GM23338 (cell line): ENCODE measurements at places on chromosomes 6 and 20. TPM values are rescaled to one million over a fixed set of nuclear protein-coding genes. Genes with fewer than 3 reads are reported as not detected.
A peak's percentile ranks its signal among the peaks of the same experiment; 100 is the strongest.

DNA sequence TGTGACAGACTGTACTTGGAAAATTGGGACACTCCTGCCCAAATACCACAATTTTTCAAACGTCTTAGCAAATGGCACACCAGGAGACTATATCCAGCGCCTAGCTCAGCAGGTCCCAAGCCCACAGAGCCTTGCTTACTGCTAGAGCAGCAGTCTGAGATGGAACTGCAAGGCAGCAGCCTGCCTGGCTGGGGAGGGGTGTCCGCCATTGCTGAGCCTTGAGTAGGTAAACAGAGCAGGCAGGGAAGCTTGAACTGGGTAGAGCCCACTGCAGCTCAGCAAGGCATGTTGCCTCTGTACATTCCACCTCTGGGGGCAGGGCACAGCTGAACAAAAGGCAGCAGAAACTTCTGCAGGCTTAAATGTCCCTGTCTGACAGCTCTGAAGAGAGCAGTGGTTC, 1003.3 kb upstream of the MAP3K7 start:
- DNase-seq, result peak; percentile 4

- no peak for DNase-seq
These were observed 135.5 kb downstream of the CLIC5 start for GRCh38 chr6:45880159-45880558.

DNA sequence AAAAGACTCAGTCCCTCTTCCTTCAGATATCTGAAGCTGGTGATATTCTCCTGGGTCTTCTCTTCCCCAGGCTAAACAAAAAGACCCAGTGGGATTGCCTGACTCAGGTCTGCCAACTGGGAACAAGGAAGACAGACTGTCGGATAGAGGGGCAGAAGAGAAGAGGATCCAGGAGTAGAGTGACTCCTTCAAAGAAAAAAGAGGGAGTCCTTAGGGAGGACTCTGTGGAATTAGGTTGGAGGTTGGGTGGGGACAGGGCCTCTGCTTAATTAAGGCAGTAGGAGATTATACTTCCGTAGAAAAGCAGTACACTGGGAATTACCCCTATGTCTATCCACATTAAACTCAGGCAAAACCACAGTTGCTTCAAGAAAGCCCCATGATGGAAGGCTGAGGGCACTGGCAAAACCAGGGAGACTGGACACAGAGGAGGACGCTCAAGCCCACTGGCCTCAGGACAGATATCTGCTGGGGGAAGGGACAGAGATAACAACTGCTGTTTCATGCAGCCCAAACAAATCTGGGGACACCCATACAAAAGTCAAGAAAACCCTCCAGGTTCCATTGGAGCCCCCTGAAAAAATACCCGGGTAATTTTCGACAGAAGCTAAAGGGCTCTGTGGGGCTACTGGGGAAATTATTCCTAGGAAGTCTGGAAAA, 5.7 kb downstream of the BCL2L1 start:
- no peak for DNase-seq

- DNase-seq, result peak; percentile 80
These were observed 59.2 kb downstream of the TRAM2 start for GRCh38 chr6:52517502-52518278.

DNA sequence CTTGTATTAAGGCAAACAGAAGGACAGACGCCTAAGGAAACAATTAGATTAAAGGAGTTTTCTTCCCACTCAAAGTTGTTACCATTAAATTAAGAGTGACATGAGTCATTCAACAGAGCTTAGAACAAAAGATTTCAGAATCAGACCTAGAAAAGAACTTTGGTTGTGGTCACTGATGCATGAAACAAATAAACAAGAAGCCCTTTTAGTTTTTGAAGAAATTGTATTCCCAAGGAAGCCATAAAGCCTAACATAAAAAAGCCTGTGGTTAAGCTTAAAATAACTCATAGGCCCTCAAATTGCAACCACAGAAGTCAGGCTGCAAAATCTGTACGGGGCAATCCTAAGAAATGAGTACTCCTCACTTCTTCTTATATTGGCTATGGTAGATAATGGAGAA, 17.9 kb upstream of the TRIM26 start:
- no peak for DNase-seq

- peak; percentile 34 for DNase-seq
These were observed 617.7 kb upstream of the AGPAT4 start for GRCh38 chr6:161891542-161891941.

GRCh38 chr6:20919677-20920385, 385.6 kb downstream of the CDKAL1 start:
- no peak for DNase-seq

GRCh38 chr6:131900231-131900630, 50.9 kb downstream of the CCN2 start:
- peak; percentile 22 for DNase-seq

DNA sequence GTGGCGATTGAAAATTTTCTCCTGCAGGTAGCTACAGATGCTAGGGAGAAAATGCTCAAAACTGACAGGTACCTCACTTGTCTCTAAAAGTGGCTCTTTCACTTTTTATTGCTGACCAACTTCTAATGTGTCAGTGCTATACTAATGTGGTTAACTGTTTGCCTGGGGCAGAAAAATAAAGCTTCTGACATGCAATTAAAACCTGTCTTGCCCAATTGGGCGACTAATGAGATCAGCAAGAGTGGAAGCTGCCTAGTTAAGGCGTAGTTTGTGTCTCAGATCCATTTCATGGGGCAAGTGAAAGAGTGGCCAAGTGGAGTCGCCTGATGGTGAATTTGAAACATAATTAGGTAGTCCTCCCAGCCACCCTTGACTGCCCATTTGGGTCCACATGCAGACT, 193.3 kb downstream of the TSHZ2 start:
- DNase-seq, result no peak

DNA sequence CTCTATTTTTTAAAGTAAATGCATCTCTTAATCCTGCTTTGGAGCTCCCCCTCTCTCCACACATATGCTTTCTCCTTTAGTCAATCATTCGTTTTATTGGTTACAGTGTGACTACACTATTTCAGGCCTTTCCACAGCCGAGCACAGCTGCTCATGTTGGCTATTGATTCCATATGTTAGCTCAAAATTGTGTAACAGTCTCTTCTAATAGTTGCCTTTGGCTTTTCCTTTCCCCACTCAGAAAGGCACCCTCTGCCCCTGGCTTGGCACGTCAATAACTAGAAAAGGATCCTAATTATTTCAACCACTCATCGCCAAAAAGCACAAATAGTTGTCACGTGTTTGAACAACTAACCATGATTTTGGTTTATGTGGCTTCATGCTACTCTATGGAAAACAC, 410.3 kb upstream of the SLC35B3 start:
- no peak for DNase-seq

DNA sequence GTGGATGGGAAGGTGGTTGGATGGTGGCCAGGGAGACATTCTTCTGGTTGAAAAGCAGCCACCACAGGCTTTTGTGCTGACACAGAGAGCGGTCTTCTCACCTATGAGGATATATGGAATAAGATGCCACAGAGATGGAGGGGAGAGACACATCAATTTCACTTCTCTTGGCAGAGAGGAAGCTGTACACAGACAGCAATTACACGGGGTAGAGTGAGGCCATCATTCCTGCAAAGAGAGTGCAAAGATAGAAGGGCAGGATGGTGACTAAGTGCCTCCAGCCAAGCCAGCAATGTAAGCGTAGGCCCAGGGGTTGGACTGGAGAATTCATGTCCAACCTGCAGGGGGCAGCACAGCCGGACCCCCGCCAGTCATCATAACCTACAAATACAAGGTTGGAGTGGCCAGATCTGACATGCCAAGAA, 56.4 kb downstream of the NRN1 start:
- peak; percentile 71 for DNase-seq

DNA sequence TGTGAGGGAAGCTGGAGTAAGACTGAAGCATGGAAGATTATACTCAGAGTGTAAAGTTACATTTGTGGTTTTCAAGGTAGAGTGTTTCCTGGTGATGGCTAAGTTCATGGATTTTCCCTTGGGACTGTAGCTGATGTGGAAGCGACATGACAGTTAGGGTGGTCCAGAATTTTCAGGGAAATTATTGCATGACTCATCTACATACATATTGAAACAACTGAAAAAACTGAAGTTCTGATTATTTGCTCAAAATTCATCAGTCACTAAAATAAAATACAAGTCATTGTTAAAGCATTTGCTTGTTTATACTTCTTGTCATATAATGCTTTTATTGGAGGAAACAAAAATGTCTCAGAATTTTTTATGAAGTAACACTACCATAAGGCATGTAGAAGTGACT, 700.0 kb downstream of the RFPL4B start:
- DNase-seq, result no peak

GRCh38 chr6:498795-499231, 107.3 kb downstream of the IRF4 start:
- DNase-seq, result no peak

- no peak for DNase-seq
These were observed 238.2 kb downstream of the ERMARD start for GRCh38 chr6:169989594-169989993.

DNA sequence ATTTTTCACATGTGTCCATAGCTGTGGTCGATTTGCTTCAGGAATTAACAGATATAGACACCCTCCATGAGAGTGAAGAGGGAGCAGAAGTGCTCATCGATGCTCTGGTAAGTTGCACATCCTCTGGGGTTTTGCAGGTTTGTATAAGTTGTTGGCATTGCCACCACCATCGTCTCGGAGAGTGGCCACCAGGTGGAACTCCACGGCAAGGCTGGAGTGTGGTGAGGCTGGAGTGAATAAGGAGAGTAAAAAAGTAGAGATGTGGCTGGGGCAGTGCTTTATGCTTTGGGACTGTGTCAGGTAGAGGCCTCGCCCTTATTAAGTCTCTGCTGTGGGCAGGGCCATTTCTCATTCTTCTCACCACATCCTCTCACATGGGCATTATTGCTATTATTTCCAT, 63.7 kb downstream of the CTNNBL1 start:
- DNase-seq, result peak; percentile 16

GRCh38 chr20:14723614-14724013, 386.2 kb upstream of the FLRT3 start:
- no peak for DNase-seq

DNA sequence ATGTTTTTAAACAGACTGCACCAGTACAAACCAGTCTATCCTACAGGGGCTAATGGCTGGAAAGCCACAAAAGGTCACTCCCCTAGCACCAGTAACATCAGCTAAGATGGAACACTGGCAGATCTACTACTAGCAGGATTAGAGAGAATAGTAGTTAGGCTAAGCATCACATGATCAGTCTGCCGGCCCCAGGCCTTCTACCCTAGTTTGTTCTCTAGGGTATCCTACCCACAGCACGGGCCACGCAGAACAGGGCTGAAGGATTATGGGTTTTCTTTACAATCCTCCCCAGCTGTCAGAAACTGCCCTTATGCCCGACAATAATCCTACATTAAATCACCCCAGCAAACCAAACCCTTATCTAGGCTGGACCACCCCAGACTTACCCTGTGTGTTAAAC, 156.0 kb downstream of the LY86 start:
- DNase-seq, result no peak

DNA sequence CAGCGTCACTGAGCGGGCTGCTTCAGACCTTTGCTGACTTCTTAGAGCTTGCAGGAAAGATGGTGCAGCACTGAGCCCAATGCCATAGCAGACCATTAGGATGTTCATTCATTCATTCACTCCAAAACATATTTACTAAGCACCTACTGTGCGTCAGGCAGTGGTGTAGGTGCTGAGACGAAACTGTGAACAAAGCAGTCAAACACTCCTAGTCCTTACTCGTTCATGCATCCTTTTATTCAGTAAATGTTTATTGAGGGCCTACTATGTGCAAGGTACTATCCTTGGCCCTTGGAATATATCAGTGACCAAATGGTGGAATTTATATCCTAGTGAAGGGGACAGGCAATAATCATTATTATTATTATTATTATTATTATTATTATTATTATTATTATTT, 76.6 kb downstream of the TOX2 start:
- DNase-seq, result no peak

DNA sequence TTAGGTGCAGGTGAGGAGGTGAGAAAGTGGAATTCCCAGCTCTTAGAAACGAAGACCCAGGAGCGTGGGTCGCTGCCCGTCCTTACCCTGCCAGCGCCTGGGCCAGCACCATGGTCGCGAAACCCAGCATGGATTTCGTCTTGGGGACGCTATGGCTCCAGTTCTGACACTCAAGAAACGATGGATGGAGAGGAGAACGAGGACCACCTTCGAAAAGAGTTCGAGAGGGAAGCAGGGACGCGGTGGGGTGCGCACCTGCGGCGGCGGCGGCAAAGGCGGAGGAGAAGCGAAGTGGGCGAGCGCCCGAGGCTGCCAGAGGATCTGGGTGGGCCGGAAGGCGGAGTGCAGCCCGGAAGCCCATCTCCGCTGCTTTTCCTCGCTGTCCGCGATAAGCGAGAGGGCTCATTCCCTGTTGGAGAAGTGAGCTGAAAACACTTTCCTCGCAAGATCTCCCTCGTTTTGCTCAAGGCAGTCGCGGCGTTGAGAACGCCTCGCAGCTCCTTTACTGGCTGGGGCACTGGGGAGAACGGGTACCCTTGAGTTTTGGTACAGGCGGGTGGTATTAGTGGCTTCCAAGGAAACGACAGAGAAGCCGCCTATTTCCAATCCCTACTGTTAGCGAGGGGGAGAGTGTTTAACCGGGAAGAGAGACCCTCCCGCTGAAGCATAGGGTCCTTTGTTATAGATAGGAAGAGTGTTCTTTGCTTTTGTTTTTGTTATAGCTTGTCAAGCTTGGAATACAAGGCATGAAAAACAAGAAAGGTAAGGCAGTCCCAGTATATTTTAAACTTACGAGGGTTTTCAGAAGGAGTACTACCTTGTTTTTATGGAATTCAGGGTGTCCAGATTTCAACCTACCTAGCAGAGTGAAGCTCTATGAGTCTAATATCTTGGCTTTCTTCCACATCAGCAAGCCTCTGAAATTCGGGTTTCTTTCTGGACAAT, 109.5 kb downstream of the TRIM27 start:
- peak; percentile 69 for DNase-seq

- no peak for DNase-seq
These were observed 200.1 kb downstream of the BMP7 start for GRCh38 chr20:57066126-57066900.

DNA sequence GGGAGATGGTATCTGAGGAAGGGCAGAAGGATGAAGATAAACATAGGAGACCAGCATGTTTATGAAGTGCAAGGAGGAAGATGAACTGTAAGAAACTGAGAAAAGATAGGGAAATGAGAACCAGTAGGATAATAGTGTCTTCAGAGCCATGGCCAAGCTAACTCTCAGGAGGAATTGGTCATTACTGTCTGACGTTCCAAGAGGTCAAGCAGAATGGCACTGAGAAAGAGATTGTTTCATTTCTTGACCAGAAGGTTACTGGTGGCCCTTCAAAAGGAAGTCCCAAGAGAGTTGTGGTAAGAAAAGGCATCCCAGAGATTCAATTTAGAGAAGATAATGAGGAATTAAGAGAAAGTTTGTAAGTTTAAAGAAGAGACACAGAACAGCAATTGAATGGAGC, 47.5 kb downstream of the EYA4 start:
- no peak for DNase-seq

GRCh38 chr6:169174516-169175359, 78.9 kb downstream of the THBS2 start:
- DNase-seq, result no peak

- no peak for DNase-seq
These were observed 34.9 kb downstream of the CYP21A2 start for GRCh38 chr6:32073101-32073500.

GRCh38 chr6:33992191-33992590, 153.7 kb downstream of the GRM4 start:
- DNase-seq, result no peak

GRCh38 chr6:88705601-88706000, 257.8 kb downstream of the RNGTT start:
- no peak for DNase-seq

Gene CEP162
- polyA plus RNA-seq, result 9.2 and 15.4 TPM in 2 replicates

Gene MRPL14
- 178 and 191 TPM in 2 replicates for polyA plus RNA-seq

Gene KCNK17
- 1.2 and 2.2 TPM in 2 replicates for polyA plus RNA-seq

Gene ARMC12
- polyA plus RNA-seq, result 0.94 TPM in 2 replicates

Gene MICA
- polyA plus RNA-seq, result 12.7 and 13.4 TPM in 2 replicates

Gene HLA-DMB
- polyA plus RNA-seq, result 0.70 and 1.4 TPM in 2 replicates

Gene POU3F2
- polyA plus RNA-seq, result 0.26 and 0.31 TPM in 2 replicates
